Activated CD4-positive, alpha-beta T cell treated with anti-CD3 and anti-CD28 coated beads, Interleukin-2, amount 50 U/mL, for 16 hours (primary cell): ENCODE measurements at places on chromosomes 1 and 21.
A peak's percentile ranks its signal among the peaks of the same experiment; 100 is the strongest.

DNA sequence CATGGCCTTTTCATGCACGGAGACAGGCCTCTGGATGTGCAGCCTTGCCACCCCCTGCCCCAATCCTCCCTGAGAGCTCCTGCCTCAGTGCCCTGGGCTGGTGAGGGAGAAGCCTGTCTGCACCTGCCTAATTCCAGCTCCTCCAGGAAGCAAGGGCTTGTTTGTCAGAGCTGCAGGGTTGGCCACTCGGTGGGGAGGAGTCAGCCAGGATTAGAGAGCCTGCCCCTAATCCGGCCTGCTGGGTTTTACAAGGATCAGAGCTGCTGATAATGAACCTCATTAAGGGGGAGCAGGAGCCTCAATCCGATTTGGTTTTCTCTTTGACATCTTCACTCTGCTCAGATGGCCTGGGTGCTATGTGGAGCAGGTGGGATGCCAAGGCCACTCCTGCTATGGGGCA, 31.9 kb upstream of the LHX4 start:
- DNase-seq, result no peak

- DNase-seq, result peak; percentile 2
These were observed 697 bp downstream of the AGO3 start for GRCh38 chr1:35931446-35932157.

DNA sequence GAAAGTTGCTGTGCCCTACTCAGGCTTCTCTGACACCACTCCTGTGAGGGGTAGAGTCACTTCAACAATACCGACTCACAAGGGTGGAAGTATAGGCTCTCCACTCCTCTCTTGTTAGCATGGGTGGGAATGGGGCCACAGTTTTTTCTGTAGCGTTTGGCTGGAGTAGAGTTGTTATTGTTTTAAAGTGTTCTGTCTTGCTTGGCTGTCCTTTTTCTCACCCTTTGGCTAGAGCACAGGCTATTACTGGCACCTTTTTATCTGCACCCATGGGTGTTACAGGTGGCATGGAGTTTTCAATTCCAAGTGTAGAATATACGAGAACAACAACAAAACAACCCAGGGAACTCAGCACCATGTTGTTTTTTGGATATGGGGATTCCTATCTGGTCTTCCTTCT, 74.3 kb upstream of the CD5L start:
- DNase-seq, result no peak

- DNase-seq, result no peak
These were observed 18.5 kb downstream of the ATP5PO start for GRCh38 chr21:33897098-33897497.

DNA sequence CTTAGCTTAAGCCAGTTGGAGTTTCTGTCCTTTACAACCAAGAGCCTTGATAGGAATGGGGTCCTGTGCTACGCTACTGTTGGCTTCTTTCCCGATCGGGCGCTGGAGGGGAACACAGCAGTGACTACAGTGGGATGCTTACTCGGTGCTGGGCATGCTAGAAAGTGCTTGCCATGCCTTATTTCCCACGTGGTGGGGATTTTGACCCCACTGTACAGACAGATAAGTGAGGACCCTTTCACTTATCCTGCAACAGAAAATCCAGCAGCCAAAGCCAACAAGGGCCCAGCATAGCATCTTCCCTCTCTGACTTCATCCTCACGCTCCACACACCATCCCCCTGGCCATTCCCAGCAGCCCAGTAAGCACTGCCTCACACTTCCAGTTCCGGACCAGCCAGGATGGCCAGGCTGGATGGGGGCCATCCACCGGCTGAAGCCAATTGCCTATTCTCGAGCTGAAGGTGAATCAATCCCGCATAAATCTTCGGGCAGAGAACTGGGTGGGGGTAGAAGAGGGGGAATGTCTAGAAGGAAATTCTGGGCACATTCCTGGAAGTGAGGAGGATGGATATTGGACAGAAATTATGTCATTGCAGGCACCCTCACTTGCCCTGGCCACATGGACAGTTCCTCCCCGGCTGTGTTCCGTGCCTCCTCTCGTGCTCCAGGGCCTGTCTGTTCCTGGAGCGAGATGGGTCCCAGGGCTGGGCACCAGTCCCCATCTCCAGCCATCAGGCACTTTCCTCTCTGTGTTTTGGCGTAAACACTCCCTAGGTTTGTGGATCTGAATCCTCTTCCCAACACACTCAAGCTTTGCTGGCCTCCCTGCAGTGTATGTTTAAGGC, 2.0 kb upstream of the ABCG1 start:
- DNase-seq, result no peak

- peak; percentile 37 for DNase-seq
These were observed at the start of gene SLC6A17 for GRCh38 chr1:110150330-110151174. Gene SLC6A17 (plus strand): TSS chr1:110150494. CDS start chr1:110166930, 16,436 bp downstream.

GRCh38 chr21:20875742-20876141, 122.5 kb upstream of the NCAM2 start:
- DNase-seq, result no peak

DNA sequence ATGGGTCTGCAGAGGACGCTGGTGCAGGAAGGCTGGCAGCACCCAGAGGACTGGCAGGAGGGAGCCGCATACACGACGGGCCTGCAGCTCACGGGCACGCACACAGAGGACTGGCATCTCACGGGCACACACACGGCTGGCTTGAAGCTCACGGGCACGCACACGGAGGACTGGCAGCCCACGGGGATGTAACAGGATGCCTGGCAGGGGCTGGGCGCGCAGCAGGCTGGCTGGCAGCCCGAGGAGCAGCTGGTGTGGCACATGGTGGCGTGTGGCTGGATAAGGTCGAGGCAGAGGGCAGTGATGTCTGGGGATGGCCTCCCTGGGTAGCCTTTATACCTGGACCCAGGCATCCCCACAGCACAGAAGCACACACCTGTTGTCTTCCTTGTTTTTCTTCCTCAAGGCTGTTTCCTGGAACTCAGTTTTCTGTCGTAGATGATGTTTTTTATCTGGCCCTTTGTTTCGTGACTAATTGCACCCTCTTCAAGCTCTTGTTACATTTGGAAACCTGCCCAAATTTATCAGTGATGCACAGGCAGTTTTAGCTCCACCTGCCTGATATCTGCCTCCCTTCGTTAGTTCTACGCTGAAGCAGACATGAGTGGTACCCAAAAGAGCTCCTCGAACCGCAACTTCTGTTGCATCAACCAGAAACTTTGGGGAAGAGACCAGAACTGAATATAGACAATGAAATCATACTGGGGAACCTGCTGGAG, at the start of gene KRTAP12-1:
KRTAP12-1 (minus strand) TSS at position 303 of the 719 bp plus-strand sequence; CDS start at position 263, 40 bp downstream.
- no peak for DNase-seq

DNA sequence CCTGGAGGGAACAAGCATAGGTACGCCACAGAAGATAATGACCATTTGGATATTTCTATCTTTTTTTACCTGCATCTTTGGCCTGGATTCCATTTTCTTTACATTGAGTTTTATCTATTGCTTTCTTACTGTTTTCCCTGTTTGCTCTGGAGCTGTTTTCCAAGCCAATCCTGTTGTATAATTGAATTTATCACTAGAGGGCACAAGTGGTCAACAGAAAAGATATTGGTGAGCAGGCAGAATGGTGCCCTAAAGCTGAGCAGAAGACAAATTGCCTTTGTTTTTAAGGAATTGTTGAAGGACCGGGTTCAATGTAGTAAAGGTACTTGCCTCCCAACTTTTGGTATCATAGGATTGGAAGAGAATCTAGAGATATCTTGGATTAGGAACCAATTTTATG, 152.8 kb downstream of the PPP1R12B start:
- no peak for DNase-seq
